ENCODE measurements at places on chromosomes 1 and 21. TPM values are rescaled to one million over a fixed set of nuclear protein-coding genes. Genes with fewer than 3 reads are reported as not detected.

GRCh38 chr1:8903410-8903809, 24.9 kb upstream of the ENO1 start:
- no peak for DNase-seq

DNA sequence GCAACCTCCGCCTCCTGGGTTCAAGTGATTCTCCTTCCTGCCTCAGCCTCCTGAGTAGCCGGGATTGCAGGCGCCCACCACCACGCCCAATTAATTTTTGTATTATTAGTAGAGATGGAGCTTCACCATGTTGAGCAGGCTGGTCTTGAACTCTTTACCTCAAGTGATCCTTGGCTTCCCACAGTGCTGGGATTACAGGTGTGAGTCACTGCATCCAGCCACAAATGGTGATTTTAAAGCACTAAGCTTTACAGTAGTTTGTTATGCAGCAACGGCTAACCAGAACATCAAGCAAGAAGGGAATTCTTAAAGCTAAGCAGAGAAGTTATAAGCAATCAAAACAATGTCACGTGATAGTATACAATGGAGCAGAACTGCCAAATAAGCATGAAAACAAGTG, 65.7 kb downstream of the NVL start:
- no peak for DNase-seq

- DNase-seq, result no peak
These were observed 444.4 kb upstream of the DAB1 start for GRCh38 chr1:57868239-57868638.

- DNase-seq, result no peak
These were observed 32.8 kb upstream of the ABCD3 start for GRCh38 chr1:94385308-94385929.

GRCh38 chr1:187092104-187092503, 263.4 kb downstream of the PLA2G4A start:
- DNase-seq, result no peak

DNA sequence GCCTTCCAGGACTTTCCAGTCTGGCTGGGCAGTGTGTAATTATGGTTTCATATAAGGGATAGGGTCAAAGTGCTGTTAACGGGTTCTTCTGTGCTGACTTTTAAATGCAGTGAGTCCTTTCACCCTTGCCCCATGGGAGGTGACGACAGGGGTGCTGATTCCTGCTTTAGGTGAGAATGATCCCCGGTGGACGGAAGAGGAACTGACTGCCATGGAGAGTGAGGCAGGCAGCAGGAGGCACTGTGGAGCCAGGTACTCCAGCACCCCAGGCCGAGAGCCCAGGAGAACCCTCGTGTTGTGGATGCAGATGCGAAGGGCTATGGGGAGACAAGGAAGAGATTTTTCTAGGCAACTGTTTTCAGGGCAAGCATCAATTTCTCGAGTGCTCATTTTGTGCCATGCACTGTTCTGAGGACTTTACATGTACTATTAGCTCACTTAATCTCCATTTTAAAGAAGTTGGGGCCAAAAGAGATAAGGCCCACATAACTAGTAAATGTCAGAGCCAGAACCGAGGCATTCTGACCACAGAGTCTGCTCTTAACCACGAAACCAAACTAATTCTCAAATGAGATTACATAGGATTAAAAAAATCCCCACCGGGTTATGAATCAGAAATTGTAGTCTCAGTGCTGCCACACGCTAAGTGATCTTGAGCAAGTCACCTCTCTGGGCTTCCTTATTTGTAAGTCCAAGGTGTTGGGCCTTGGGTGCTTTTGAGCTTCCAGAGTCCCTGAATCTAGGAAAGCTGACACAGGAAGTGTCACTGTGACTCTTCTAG, 28.2 kb downstream of the STPG1 start:
- no peak for DNase-seq

- DNase-seq, result peak; percentile 36
These were observed 22.1 kb downstream of the CRYAA start for GRCh38 chr21:43190951-43191350.

DNA sequence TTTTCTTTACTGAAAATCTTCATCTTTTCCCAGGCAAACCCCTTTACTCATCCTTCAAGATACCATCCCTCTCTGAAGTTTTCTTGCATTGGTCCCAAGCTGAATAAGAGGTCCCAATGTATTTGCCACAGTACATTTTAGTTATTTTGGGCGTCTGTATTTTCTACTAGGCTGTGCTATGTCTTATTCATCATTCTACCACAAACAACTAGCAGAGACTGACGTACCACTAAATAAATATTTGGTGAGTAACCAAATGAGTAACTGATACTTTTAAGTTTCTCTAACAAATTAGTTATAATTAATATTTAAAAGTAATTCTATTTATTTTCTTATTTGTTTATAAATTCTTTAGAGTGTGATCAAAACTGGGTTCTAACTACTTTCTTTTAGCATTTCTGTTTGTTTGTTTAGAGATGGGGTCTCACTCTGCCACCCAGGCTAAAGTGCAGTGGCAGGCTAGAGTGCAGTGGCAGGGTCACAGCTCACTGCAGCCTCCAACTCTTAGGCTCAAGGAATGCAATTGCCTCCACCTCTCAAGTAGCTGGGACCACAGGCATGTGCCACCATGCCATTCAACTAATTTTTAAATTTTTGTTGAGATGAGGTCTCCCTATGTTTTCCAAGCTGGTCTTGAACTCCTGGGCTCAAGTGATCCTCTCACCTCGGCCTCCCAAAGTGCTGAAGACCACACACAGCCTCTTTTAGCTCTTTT, 33.1 kb downstream of the NDC1 start:
- DNase-seq, result no peak

DNA sequence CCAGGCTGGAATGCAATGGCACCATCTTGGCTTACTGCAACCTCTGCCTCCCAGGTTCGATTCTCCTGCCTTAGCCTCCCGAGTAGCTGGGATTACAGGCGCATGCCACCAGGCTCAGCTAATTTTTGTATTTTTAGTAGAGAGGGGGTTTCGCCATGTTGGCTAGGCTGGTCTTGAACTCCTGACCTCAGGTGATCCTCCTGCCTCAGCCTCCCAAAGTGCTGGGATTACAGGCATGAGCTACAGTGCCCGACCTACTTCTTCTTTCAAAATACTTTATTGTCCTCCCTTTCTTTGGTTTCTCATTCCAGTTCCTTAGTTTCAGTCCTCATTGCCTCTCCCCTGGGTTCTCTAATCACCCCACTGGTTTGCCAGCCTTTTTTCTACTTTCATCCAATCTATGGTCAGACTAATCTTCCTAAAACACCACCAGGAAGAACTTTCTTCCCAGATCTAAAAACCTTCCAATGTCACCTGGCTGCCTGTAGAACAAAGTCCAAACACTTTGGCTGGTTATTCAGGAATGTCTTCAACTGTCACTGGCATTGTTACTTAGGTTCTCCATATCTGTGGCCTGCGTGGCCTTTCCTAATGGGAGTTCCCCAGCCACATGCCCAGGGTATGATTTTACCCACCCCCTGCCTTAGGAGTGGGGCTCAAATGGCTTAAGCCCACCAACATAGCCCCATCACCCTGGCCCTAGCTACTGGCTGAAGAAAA, 29.0 kb upstream of the SLC30A1 start:
- no peak for DNase-seq

DNA sequence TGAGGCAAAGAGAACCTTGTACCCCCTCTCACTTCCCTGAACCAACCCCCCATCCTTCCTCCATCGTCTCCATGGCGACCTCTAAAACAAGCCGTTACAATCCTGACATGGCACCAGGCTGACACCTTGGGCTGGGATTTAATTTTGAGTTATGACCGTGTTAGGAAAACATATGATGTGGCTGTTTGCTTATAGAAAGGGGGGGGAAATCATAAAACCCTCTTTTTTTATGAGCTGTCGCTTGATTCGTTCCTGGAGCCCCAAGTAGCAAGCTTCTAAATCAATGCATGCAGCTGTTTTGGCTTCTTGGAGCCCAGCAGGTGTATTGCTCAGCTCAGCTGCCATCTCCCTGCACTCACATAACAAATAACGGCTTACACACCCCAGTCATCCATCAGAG, 301.2 kb upstream of the SPAG17 start:
- DNase-seq, result no peak

DNA sequence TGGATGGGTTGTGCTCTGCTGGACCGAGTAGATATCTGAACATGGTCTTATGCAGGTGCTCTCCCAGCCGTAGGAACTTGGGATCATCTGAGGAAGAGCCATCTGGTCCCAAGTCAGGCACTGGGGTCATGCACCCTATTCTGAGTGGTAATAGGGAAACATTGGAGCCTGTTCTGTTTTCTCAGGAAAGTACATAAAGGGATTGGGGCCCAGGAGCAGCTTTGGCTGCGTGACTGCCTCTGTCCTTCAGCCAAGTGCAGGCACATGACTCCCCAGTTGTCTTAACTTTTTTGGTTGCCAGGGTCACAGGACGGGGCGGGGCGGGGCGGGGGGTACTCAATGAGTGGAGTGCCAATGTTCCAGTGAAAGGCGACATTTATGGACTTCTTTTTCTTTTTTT, 11.5 kb downstream of the PFKFB2 start:
- no peak for DNase-seq

CYP4A22 gene
- total RNA-seq, result 0.23 TPM

C1orf56 gene
- total RNA-seq, result 3.0 TPM

GPR37L1 gene
- not detected for total RNA-seq

RGS8 gene
- total RNA-seq, result not detected

All from aorta (tissue), 5 donors.